NCI-H2081 treated with DMSO at 0.1 percent for 48 hours (cell line): ENCODE measurements at places on chromosomes 5 and 9.

DNA sequence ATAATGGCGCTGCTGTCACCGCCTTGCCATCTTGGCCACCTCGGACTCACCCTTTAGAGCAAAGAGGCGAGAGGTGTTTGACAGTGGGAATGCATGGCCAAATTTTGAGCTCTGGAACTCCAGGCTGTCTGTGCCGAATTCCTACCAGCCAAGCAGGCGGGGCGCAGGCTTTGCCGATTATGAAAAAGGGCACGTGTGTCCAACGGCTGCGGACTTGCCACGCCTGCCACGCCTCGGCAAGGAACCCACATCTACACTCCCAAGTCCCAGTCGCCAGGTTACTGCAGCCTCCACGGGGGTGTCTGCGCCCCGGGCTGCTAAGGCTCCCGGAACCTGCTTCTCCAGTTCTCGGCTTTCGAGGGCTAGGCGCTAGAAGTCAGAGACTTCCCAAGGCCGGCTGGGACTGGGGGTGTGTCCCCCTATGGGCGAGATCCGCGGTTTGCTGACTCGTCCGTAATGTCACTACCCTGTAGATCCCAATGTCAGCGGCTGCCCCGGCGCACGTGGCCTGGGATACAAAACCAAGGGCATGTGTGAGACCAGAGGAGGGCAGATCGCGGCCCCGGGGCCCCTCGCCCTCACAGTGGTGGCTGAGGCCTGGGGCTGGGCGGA is 2.8 kb downstream of the NPR3 start:
- no peak for DNase-seq

GRCh38 chr9:8361364-8361763 is 561.8 kb upstream of the DMAC1 start:
- no peak for DNase-seq

DNA sequence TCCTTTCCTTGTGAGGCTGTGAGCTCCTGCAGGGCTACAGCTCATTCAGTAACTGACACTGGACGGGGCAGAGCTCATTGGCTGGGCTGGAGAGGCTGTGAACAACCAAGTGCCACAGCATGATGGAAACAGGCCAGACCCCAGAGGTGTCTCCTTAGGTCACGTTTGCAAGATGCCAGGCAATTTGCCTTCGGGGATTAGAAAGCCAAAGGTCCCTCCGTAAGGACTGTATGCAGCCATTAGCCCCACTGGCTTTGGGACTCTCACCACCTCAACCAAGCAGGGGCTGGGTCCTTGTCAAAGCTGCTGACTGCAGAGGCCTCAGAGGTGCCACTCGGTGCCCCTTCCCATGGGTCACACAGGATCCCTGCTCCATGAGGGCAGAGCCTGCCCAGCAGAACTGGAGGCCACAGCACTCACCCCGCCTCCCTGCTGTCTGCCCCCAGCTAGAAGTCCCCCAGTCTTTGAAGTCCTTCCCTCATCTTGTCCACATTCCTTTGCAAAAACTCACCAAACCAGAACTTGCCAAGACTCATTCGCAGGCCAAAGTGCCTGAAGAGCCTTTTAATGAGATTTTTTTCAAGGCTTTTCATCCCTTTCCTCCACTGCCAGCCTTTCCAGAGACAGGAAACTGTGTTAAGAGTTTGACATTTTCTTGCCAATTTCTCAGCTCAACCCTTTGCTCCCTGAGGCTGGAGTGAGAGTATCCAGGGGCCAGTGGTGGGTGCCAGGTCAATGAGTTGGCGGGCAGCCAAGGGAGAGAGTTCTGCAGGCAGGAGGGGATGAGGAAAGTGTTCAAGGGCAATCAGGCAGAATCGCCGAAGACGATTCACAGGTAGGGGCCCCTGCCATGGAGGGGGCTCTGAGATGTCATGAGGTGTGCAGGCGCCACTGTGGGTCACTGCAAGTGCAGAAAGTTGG is 39.7 kb upstream of the SLC25A51 start:
- no peak for DNase-seq

- DNase-seq, result no peak
Observed at GRCh38 chr5:139068494-139069151, 129.5 kb downstream of the SIL1 start.

DNA sequence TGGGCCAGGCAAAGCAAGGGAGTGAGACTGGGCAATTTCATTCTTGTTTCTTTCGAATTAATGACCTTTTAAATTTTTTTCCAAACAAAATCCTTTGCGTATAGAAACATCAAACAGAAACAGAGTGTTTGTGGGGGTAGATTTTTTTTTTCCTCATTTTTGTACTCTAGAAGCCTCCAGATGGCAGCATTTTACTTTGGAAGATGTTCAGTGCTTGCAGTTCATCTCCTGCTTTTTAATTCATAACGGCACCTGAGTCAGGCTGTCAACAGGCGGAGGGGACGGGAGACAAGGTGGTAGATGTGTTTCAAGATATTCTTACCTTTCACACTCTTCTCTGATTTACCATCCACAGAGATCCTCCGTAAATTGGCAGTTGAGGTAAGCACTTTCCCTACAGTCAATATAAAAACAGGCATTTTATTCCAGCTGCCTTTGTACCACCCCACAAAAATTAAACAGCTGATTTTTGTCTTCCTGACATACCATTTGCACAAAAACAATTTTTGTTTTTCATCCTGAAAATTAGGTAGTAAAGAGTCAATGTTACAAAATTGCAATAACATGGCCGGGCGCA is 99.5 kb upstream of the FBXL17 start:
- no peak for DNase-seq

GRCh38 chr5:138141734-138142133 is 2.5 kb upstream of the NME5 start:
- no peak for DNase-seq

- DNase-seq, result peak; percentile 4
Observed at GRCh38 chr5:141186897-141187512, at the start of gene PCDHB9. Gene PCDHB9 (plus strand): TSS chr5:141187161. CDS start chr5:141187319, 158 bp downstream.

GRCh38 chr5:5634817-5635216 is 212.3 kb downstream of the ICE1 start:
- no peak for DNase-seq

DNA sequence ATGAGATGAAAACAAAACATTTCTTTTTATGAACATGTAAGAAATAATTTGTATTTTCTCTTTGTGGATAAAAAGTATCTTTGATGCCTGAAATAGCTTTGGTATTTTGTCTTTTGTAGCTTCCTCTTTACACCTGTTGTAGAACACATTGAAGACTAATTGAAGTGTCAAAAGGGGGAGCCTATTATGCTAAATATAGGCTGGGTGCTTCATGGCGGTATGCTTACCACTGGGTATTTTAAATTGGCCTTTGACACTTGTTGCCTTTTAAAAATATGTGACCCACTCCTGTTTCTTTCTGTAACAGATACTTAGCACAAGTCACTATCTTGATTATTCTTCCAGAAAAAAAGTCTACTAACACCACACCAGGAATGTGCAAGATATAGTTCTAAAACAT is 226.4 kb downstream of the KIAA0825 start:
- DNase-seq, result no peak

- DNase-seq, result no peak
Observed at GRCh38 chr5:123389794-123390193, 33.4 kb downstream of the CEP120 start.

- no peak for DNase-seq
Observed at GRCh38 chr9:83472221-83472665, 66.0 kb downstream of the FRMD3 start.

DNA sequence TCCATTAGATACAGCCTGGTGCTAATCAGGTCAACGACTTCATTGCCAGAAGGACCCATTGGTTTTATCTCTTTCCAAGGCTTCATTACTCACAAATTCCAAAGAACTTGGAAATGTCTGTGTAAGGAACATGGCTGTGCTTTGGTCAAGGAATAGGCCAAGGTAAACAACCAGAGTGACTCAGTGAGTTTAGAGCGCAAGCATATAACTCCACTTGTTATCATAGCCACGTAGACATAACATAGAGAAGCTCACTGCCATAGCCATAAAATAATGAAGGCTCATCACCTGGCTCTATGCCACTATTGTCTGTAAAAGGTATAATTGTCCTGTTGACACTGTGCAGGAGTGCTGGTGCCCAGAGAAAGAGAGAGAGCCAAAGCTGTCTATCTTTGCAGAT is 139.3 kb upstream of the PLCXD3 start:
- DNase-seq, result no peak
